Ecto neural progenitor cell (in vitro differentiated cells): ENCODE measurements at places on chromosomes 5 and 9.

DNA sequence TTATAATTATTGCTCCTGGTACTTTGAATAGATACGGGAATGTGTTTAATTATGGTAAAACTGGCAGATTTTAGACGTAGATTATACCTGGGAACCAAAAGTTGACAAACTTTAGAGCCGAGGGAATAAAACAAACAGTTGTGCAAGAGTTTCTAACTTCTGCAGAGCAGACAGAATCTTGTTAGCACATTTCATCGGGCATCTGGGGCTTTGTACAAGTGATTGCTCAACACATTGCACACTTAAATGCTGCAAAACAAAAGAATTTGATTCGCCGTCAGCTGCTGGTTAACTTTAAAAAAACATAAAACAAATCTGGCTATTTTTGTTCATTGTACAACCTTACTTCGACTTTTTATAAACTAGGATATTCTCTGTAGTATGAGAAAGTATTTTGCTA lies 398.1 kb downstream of the MAN2A1 start:
- no peak for DNase-seq

DNA sequence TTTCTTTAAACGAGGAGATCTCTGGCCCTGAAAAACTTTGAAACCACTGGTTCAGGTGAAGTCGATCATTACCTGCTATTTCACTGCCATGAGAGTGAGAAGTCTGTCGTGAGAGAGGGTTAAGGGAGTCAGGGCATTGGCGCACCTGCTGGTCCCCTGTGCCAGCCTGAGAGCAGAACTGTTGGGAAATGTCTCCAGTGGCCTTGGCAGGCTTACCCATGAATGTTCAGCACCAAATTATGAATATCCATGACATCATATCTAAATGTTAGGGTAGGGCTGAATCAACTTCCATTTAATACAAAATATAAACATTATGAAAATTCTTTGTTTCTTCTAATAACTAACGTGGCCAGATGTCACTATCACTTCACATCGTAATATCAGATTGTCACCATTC lies 379.3 kb downstream of the KDM4C start:
- DNase-seq: no peak

DNA sequence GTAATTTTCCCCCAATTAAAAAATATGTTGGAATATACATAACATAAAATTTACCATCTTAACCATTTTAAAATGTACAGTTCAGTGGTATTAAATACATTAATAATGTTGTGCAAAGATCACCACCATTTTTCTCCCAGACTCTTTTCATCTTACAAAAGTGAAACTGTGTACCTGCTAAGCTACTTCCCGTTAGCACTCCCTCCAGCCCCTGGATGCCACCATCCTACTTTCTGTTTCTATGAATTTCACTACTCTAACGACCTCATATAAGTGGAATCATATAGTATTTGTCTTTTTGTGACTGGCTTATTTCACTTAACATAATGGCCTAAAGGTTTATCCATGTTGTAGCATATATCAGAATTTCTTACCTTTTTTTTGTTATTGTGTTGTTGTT lies 112.9 kb downstream of the HSPA4 start:
- no peak for DNase-seq

DNA sequence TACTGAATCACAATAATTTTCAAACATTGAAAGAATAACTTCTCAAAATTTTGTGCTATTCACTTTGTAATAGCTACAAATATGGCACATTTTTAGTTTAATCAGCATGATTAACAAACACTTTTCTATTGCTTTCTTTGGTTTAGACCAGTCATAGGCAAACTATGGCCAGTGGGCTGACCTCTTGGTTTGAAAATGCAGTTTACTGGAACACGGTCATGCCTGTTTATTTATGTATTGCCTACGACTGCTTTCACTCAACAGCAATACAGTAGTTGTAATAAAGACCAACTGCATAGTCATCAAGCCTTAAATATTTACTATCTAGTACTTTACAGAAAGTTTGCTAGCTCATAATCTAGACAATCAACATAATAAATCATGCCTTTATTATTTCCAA lies 810.8 kb downstream of the TLE1 start:
- DNase-seq: no peak

GRCh38 chr5:159179529-159180305 lies 29.6 kb downstream of the RNF145 start:
- DNase-seq: no peak
